Stimulated activated CD8-positive, alpha-beta memory T cell treated with anti-CD3 and anti-CD28 coated beads, Interleukin-15, amount 100 ng/mL, for 4 hours (primary cell): ENCODE measurements at places on chromosomes 12 and 14.

- DNase-seq = no peak
Measured at GRCh38 chr14:56004323-56004722, 113.9 kb upstream of the PELI2 start.

- no peak for DNase-seq
Measured at GRCh38 chr14:74348241-74348734, at the start of gene VRTN. VRTN (plus strand) TSS chr14:74348471; CDS start chr14:74356784, 8,313 bp downstream.

GRCh38 chr12:95870897-95871296 is 12.1 kb downstream of the SNRPF start:
- no peak for DNase-seq

- DNase-seq = no peak
Measured at GRCh38 chr12:128402486-128403243, 135.7 kb downstream of the TMEM132C start.

GRCh38 chr14:104422837-104423681 is 156.5 kb upstream of the C14orf180 start:
- no peak for DNase-seq

- DNase-seq = no peak
Measured at GRCh38 chr12:66744956-66745383, 66.1 kb upstream of the GRIP1 start.

GRCh38 chr12:72315858-72316257 is 43.7 kb downstream of the TRHDE start:
- DNase-seq = no peak

DNA sequence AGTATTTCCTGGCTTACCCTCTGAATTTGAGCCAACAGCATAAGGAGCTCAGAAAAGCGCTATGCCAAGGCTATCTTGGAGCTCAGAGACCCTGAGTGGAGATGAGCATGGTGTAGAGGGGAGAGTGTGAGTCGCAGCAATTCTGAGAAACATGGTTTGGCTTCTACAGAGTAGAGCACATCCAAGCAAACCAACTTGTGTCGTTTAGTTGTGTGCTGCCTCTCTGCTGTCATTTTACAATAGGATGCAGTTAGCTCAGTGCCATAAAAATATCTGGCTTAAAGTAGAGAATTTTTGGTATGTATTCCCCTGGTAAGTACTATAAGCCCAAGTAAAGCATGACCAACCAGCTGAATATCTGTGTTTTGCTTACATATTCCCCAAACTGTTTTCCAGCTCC is 249.2 kb downstream of the TRHDE start:
- no peak for DNase-seq

- no peak for DNase-seq
Measured at GRCh38 chr12:27696864-27697564, 767 bp downstream of the REP15 start.

GRCh38 chr14:24130380-24130716 is at the start of gene FITM1:
FITM1 (plus strand) TSS chr14:24130659; CDS start chr14:24131564, 905 bp downstream.
- DNase-seq = no peak

DNA sequence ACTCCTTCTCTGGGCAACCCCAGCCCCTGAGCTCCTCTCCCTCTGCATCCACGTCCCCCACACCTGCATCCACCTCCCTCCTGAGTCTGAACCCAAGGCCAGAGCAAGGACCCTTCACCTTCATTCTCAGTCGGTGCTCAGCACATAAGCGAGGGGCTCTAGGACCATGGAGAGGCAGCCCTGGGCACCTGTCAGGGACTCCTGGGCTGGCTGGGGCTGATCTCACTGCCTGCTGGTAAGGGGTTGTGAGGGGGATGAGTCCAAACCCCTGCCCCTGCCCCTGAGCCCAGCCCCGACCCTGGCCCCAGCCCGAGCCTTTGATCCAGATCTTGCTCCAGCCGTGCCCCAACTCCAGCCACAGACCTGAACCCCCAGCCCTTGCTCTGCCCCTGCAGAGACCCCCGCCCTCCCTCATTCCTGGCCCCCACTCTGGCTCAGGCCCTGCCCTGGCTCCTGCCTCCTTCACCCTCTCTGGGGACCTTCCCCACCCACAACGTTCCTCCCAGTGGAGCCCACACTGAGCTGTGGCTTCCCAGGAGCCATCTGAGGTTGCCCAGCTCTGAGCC is 888 bp upstream of the CCDC197 start:
- no peak for DNase-seq

DNA sequence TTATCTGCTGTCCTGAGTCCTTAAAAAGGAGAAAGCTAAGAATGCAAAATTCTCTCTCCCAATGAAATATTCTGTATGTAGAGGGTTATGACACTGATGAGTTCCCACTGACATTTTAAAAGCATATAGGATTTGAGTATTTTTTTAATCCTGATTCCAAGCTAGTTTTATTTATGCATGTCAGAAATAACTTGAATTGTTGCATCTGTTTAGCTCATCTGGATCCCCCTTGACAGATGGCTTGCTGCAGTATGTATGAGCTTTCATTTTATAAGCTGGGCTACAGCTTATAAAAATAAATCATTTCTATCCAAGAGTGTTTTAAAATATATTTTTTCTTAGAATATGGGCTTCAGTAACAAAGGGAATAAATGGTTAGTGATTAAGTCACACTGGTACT is 495.3 kb downstream of the NELL2 start:
- no peak for DNase-seq

DNA sequence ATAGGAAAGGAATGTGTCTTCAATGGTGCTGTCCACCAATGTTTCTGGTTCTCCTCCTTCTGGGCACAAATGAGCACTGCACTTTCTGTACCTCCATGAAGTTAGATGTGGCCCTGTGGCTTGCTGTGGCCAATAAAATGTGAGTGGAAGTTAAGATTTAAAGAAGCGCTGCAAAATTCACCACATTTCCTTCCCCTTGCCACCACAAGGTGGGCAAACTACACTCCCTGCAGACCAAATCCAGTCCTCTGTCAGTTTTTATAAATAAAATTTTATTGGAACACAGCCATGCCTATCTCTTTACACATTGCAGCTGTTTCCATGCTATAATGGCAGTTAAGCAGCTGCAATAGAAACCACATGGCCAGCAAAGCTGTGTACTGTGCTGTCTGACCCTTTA is 141.4 kb upstream of the TMPO start:
- DNase-seq = no peak

- no peak for DNase-seq
Measured at GRCh38 chr12:125222876-125223275, 157.6 kb downstream of the AACS start.

- no peak for DNase-seq
Measured at GRCh38 chr14:103743691-103744090, 28.1 kb downstream of the ZFYVE21 start.

DNA sequence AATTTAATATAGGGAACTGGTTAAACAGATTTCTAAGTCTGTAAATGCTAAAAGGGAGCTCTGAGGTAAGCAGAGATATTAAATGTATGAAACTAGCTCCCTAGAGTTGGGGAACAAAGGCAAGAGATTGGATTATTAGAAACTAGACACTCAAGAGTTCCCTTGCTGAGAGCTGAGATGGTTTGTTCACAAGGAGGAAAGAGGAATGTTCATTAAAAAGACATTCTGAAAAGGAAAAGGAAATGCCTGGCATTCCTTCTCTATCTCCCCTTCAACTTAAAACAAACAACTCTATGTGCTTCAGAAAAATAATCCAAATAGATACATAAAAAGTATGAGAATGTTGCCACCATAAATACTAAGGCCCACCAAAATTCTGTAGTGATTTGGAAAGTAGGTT is 73.7 kb downstream of the GALNT4 start:
- no peak for DNase-seq

DNA sequence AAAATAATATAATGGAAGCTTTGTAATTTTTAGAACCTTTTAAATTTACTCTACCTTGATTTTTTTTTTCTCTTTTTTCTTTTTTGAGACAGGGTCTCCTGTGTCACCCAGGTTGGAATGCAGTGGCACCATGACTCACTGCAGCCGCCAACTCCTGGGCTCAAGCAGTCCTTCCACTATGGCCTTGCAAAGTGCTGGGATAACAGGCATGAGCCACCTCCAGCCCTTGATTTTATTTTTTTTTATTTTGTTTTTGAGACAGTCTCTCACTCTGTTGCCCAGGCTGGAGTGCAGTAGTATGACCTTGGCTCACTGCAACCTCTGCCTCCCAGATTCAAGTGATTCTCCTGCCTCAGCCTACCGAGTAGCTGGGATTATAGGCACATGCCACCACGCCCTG is 65.3 kb upstream of the TRAF3 start:
- no peak for DNase-seq

DNA sequence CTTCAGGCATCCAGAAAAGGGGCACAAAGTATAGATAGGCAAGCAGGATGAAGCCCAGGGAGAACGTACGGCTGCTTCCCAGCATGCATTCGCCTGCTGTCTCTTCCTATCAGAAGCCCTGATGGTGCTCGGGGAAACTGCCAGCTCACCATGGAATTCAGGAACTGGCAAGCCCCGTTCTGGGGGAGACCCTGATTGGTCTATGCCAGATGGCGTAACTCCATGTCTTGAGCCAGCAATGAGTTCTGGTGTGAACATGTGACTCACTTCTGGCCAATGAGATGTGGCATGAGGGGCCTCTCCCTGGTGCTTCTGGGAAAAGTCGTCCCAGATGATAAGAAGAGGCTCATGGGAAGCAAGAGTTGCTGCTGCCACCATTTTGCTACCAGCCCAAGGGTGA is 270.8 kb downstream of the BCL11B start:
- no peak for DNase-seq

GRCh38 chr14:68817506-68818212 is 24.8 kb upstream of the ZFP36L1 start:
- DNase-seq = no peak

GRCh38 chr12:6613015-6613775 is 6.0 kb upstream of the CHD4 start:
- no peak for DNase-seq

- DNase-seq = no peak
Measured at GRCh38 chr12:54988402-54989054, 4.0 kb upstream of the TESPA1 start.

GRCh38 chr14:104732355-104732804 is 8.4 kb downstream of the ADSS1 start:
- DNase-seq = no peak

GRCh38 chr12:101666052-101666728 is 31.2 kb upstream of the CHPT1 start:
- no peak for DNase-seq

- no peak for DNase-seq
Measured at GRCh38 chr12:118356809-118357256, 15.9 kb downstream of the TAOK3 start.

- DNase-seq = no peak
Measured at GRCh38 chr14:51093371-51094281, 1.3 kb downstream of the TRIM9 start.

GRCh38 chr12:1234073-1234472 is 243.1 kb downstream of the ERC1 start:
- no peak for DNase-seq
